ENCODE measurements at places on chromosomes 2 and 18.

GRCh38 chr2:218188528-218188927, 21.8 kb upstream of the CXCR1 start:
- no peak for DNase-seq

- no peak for DNase-seq
Observed at GRCh38 chr2:199988151-199988550, 32.8 kb downstream of the MAIP1 start.

DNA sequence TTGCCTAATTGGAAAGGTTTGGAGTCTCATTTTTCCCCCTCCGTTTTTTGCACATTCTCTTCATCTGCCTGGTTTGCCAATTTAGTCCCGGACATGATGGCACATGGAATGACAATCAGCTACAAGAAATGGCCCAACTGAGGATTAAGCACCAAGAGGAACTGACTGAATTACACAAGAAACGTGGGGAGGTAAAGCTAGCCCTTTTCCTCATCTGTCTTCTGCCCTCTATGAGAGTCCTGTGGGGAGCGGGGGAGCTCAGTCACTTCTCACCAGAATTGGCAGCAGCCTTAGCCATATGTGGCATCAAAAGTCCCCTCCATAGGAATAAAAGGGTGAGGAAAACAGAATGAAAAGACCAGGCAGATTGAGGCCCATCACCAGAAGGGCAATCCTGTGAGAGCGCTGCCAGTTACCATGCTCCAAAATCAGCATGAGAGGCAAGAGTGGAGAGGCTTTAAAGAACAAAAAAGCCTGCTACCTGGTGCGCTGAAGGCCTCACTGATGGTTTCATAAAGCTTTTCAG, 11.6 kb downstream of the ATG16L1 start:
- no peak for DNase-seq

DNA sequence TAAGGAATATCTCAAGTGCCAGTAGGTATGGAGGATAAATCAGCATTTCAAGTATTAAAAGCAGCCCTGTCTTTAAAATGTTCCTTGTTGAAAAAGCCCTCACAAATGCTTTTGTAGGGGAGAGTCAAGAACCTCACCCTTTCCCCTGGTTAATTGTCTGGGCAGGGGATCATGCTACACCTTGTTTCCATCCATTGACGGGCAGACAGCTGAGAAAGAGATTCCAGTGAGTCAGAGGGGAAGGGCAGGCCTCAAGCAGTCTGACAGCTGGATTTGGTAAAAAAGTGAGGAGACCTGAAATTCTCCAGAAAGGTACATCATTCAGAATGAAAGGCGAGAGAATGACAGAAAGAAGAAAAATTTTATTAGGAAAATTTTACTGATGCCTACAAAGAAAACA, 203.2 kb upstream of the CYP26B1 start:
- DNase-seq, result no peak

- DNase-seq, result no peak
Observed at GRCh38 chr2:25362434-25363145, 20.9 kb upstream of the DNMT3A start.

- no peak for DNase-seq
Observed at GRCh38 chr2:153668923-153669322, 190.4 kb upstream of the RPRM start.

GRCh38 chr2:117723888-117724434, 90.5 kb upstream of the DDX18 start:
- no peak for DNase-seq

DNA sequence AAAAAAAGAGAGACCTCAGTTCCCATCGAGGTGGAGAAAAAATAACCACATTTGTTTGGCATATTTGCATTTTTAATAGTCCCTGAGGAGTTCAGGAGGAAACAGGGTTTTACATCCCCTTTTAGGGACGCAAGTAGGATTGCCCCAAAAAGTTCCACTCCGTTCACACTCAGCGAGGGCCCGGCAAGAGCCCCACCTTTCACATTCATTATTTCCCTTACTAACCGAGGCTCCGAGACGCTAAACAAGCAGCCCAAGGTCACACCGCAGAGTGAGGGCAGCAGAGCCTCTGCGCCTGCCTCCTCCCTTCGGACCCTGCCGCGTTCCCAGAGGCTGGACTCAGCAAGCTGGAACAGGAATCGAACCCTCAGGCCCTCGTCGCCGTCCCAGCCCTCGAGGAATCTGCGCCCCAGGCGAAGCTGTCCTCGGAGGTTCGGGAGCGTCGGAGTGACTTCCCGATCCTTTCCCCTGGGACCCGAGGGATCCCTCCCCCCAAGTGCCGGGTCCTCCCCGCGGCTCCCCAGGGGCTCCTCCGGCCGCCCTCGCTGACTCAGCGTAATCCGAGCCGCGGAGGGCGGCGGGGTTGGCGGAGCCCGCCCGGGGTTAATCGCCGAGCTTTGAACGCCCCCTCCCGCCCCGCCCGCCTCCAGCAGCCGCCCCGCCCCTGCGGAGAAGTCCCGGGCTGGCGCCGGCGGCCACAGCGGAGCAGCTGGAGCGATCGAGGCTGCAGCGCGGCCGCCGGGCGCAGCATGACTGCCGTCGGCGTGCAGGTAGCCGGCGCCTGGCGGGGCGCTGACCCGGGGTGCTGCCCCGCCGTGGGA, at the start of gene TMEM37:
TSS of gene TMEM37 (plus strand) at position 700 of the 821 bp plus-strand sequence. CDS start at position 750, 50 bp downstream.
- DNase-seq, result peak; percentile 8

GRCh38 chr2:54402350-54402749, 53.8 kb upstream of the SPTBN1 start:
- DNase-seq, result no peak

GRCh38 chr2:192151853-192152252, 42.9 kb downstream of the TMEFF2 start:
- no peak for DNase-seq

- DNase-seq, result no peak
Observed at GRCh38 chr2:57434972-57435371, 611.6 kb upstream of the VRK2 start.

- no peak for DNase-seq
Observed at GRCh38 chr2:134842930-134843490, 4.6 kb downstream of the ACMSD start.

- DNase-seq, result no peak
Observed at GRCh38 chr18:293536-293935, 25.7 kb upstream of the THOC1 start.

DNA sequence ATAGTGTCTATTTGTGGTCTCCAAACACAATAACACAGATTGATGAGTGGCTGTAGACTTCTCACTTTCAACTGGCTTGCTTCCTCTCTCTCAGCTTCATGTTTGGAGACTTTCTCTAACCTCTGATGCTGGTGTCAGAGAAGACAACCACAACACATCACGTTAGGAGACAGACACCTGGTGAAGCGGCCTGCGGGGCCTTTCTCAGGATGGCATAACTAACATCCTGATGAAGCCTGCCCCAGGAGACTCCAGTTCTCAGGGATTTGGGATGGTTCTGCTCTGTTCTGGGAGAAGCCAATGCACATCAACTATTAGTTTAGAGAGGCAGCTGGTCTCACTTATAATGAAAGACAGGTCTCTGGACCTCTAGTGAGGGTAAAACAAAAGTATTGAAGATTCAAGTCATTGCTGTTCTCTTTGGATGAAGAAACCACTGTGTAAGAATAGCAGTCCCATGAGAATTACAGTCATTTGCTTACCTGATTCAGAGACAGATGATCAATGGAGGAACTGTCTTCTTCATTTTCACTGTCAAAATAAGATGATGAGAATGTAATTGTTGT, 2.0 kb downstream of the IL1A start:
- DNase-seq, result no peak

DNA sequence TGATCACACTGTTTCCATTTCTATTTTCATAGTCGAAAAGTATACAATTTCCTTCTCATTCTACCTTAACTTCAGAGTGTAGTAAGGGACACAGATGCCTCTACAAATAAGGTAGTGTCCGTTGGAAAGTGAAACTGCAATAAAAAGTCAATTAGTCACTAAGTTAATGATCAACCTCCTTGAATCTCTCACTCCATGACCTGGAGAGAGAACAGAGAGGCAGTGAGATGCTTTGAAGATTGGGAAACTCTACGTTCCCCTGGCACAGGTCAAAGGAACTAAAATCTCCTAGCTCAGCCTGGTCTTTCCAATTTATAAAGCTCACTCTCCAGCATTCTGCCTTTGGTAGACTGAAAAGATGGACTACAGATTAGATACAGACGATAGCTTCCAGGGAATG, 153.8 kb upstream of the ACAA2 start:
- no peak for DNase-seq

DNA sequence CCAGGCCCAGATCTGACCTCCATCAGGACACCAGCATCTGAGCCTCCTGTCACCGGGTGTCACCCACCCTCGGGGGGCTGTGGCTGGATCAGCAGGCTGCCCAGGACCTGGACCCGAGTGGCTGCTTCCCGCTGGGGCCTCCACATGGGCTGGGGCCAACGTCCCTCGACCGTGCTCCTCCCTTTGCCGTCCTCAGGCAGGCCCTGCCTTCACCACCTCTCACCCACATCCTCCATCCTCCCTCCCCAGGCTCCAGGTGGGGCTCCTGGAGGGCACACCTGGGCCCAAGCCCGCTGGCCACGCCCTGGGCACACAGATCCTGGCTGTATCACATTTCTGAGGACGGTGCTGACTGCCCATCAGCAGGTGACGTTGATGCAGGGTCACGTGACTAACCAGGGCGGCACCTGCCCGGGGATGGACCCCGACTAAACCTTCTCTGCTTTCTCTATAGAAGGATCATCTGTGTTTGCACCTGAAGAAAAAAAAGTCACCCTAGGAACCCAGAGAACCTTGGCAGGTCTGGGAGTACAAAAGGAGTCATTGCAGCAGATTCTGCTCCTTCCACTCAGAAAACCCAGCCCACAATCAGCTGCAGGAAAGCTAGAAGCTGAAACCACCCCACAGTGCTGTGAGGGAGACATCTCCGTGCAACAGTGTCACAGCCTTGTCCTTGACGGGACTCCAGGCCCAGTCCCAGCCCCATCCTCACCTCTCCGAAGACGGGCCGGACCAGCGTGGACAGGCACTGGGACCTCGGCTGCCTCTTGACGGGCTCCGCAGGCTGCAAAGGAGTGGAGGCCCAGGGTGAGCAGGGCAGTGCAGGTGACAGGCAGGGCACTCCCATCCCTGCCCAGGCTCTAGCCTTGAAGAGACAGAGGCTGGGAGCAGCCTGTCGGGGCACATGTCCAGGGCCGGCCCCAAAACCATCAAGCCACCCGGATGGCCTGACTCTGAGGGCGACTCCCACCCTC, 11.2 kb downstream of the STK25 start:
- no peak for DNase-seq

GRCh38 chr2:22340716-22341115, 1044.3 kb upstream of the KLHL29 start:
- no peak for DNase-seq

GRCh38 chr2:180456801-180457200, 449.7 kb upstream of the CWC22 start:
- DNase-seq, result no peak

- DNase-seq, result no peak
Observed at GRCh38 chr18:45329316-45329715, 286.0 kb upstream of the SLC14A2 start.

DNA sequence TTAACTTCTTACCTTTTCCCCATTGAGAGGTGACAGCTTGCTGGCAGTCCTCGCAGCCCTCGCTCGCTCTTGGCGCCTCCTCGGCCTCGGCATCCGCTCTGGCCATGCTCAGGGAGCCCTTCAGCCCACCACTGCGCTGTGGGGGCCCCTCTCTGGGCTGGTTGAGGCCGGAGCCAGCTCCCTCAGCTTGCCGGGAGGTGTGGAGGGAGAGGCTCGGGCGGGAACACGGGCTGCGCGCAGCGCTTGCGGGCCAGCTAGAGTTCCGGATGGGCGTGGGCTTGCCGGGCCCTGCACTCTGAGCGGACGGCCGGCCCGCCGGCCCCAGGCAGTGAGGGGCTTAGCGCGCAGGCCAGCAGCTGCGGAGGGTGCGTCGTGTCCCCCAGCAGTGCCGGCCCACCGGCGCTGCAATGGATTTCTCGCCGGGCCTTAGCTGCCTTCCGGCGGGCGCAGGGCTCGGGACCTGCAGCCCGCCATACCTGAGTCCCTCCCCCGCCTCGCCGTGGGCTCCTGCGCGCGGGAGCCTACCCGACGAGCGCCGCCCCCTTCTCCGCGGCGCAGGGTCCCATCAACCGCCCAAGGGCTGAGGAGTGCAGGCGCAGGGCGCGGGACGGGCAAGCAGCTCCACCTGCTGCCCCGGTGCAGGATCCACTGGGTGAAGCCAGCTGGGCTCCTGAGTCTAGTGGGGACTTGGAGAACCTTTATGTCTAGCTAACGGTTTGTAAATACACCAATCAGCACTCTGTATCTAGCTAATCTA, 335.0 kb downstream of the CBLN2 start:
- no peak for DNase-seq

DNA sequence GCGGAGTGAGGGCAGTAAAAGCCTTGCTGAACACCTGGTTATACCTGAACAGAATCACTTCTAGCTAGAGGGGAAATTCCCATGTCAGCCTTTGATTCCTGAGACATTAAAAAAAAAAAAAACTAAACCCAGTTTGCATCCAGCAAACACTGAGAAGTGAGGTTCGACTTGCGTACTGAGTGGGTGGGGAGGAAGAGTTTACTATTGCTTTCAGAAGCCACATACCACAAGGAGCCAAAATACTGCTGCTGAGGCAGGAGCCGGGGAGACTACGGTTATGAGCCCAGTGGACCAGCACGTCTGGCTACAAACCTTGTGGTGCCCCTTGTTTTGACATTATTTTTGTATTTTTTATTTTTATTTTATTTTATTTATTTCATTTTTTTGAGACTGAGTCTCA, 2.7 kb downstream of the COLEC11 start:
- no peak for DNase-seq

GRCh38 chr2:69170661-69171060, 157.7 kb downstream of the ANTXR1 start:
- DNase-seq, result no peak

- no peak for DNase-seq
Observed at GRCh38 chr2:236338495-236339184, 74.4 kb upstream of the ASB18 start.

- no peak for DNase-seq
Observed at GRCh38 chr18:69981948-69982347, 34.3 kb upstream of the CD226 start.

- no peak for DNase-seq
Observed at GRCh38 chr2:174436351-174436750, 40.8 kb downstream of the SCRN3 start.
